ENCODE measurements at places on chromosomes 11 and 22.

DNA sequence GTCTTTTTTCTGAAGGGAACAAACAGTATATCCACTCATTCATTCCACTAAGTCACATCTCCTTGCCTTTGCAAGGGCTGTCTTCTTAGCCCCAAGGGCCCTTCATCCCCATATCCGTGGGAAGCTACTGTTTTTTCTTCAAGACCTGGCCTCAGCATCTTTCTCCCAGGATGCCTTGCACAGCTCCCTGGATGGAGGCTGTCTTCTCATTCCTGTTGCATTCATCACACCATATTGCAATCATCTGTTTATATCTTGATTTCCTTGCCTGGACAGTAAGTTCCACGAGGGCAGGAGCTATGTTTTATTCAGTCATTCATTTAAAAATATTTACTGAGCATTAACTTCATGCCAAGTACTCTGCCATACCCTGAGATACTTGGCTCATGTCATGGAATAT lies 29.3 kb upstream of the NECTIN1 start:
- no peak for DNase-seq

DNA sequence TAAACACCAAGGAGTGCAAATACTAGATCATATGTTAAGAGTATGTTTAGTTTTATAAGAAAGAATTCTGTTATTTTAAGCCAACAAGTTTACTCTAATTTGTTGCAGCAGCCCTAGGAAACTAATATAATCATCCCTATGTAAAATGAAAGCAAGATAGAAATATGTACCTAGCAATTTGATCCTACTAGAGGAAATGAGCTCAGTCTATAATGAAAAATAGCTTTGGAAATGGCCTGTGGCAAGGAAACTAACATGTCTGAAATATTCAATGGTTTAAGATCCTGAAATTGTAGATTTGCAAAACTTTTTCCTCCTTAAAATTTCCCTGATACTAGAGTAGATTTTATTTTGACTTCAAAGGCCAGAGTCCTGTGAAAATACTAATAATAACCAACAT lies 112.7 kb upstream of the SLC5A12 start:
- DNase-seq, result no peak

DNA sequence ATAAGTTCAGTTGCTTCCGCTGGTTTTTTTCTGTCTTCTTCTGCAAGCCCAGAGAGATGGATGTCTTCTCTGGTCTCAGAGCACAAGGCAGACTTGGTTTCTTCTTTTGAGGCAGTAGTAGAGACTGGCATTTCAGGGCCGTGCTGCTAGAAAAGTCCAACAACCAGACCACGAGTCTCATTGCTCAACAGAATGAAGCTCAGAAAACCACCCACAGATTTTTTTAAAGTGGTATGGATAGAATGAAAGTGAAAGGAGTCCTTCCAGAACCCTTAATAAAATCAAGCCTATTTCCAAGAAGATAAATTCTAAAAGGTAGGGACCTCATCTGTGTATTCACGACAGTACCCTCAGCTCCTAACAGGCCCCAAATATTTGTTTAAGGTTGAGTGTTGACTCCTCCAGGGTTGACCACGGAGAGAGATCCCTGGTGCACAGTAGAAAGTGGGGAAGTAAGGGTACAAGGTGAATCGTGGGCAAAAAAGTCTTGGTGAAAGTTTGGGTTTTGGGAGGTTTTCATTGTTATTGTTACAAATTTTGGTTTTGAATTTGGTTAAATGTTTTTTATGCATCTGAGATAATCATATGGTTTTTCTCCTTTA lies 43.6 kb upstream of the DDX6 start:
- DNase-seq, result no peak

GRCh38 chr22:36221799-36222751 lies 17.3 kb downstream of the APOL2 start:
- peak; percentile 86 for DNase-seq

GRCh38 chr22:50134481-50134880 lies 36.0 kb upstream of the PANX2 start:
- no peak for DNase-seq

DNA sequence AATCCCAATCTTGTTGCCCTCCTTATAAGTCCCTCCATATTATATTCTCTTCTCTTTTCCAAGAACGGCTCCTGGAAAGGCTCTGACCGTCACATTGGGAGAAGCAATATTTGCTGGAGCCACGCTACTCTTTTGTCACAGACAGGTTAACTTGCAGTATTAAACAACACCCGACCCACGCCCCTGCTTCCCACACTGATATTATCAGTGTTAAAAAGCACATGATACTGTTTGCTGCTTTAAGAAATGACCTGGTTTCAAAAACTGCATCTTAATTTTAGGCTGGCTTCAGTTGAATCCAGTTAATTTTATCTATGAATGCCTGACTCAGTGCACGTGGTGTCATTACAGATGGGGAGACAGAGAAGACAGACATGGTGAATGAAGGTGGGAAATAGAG lies 3.1 kb downstream of the FLI1 start:
- DNase-seq, result no peak

DNA sequence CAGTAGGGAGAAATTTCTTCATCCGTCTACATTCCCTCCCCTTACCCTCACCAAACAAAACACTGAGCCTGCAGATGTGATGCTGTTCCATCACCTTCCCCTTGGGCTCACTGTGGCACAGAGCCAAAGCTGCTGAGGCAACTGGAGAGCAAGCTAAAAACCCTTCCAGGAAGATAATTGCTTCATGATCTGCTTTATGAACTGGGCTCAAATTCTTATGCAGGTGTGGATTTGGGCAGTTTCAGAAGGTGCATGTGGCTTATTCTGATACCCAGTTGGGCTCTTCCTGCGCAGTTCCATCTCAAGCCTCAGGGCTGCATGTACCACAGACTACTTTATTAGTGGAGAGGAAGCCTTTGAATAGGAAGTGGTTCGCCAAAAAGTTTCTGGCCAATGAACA lies 58.3 kb downstream of the AAMDC start:
- no peak for DNase-seq

- DNase-seq, result no peak
These were observed 13.2 kb upstream of the CSF2RB start for GRCh38 chr22:36900225-36900624.

DNA sequence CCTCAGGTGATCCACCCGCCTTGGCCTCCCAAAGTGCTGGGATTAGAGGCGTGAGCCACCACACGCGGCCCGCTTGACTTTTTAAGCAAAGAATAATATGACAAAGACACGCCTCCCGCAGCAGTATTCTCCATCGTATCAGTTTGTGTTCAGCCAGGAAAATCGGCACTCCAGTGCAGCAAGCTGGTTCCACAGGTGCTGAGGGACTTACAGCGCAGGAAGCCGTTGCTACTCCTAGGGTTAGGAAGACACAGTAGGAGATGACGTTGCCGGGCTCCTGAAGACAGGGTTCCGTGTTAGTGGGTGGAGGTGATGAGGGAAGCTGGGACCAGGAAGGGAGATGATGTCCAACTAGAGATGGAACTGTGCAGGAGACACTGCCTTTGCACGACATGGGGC lies 65.8 kb upstream of the CECR2 start:
- no peak for DNase-seq

DNA sequence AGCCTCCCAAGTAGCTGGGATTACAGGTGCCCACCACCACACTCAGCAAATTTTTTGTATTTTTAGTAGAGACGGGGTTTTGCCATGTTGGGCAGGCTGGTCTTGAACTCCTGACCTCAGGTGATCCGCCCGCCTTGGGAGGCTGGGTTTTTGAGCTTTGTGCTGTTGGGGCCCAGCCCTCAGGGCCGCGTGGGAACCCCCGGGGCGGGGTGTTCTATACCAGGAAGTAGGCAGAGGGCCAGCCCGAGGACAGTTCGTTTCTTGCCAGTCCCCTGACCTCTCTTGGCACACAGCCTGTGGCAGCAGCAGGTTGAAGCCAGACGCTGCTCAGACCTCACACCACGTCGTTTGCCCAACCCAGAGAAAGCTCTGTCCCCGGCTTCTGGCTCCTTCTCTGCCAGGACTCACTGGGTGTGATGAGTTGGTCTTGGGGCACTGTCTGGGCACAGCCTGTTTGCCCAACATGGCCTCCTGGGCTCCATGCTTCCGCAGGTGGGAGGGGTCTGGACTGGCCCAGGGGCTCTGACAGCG lies 24.9 kb upstream of the CHKA start:
- DNase-seq, result no peak

DNA sequence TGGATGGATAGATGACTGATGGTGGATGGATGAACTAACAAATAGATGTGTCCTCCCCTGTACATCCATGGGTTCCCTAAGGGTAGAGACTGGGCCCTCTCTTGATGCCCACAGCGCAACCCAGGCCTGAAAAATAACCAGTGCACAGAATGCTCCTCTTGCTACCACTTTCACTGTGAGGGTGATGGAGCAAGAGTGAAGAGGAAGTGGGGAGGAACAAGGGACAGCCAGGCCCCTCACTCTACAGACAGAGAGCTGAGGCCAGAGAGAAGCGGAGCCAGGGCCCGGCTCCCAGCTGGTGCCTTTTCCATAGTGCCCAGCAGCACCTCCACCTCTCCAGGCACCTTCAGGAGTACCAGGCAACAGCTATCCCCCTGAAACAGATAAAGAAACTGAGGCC lies 67.7 kb downstream of the THAP12 start:
- no peak for DNase-seq

GRCh38 chr11:96054870-96055705 lies 131.2 kb upstream of the MTMR2 start:
- peak; percentile 59 for DNase-seq

DNA sequence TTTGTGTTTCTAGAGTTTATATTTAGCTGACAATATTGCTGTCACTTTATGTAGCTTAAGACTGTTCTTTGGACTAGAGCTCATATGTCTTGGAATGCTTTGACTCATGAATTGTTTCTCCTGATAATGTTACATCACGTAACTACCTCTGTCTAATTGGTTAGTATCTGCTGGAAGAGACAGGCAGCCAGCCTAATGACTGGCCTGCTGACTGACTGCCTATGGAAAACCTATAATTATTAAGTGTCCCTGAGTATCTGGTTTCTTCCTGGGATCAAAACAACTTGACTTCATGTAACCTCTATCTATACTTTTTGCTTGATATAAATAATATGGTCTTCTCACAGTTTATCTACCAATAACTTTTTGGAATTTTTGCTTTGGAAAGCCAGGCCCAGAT lies 9.4 kb downstream of the SOX6 start:
- DNase-seq, result no peak

DNA sequence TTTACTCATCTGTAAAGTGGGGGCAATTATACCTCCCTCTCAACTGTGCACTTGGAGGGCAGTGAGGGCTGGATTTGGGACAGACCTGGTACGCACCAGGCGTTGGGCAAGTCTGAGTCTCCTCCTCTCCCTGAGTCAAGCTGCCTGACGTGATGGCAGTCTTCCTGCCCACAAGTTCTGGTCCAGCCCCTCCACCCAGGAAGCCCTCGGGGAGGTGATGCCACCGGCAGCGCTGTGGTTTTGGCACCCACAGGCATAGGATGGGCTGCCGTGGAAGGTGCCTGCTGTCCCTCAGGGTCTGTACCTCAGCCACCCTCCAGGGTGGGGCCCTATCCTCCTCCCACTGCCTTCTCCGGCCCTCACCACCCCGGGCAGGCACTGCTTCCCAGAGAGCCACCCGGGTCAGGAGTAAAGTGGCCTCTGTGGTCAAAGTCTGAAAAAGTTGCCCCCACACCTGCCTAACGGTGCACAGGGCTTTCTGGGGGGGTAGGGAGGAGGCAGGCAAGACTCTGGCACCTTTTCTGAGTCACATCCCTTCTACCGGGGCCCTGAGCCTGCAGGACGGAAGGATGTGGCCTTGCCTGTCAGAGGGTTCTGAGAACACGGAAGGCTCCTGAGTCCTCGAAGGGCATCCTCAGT lies 6.5 kb upstream of the APOBEC3H start:
- no peak for DNase-seq

DNA sequence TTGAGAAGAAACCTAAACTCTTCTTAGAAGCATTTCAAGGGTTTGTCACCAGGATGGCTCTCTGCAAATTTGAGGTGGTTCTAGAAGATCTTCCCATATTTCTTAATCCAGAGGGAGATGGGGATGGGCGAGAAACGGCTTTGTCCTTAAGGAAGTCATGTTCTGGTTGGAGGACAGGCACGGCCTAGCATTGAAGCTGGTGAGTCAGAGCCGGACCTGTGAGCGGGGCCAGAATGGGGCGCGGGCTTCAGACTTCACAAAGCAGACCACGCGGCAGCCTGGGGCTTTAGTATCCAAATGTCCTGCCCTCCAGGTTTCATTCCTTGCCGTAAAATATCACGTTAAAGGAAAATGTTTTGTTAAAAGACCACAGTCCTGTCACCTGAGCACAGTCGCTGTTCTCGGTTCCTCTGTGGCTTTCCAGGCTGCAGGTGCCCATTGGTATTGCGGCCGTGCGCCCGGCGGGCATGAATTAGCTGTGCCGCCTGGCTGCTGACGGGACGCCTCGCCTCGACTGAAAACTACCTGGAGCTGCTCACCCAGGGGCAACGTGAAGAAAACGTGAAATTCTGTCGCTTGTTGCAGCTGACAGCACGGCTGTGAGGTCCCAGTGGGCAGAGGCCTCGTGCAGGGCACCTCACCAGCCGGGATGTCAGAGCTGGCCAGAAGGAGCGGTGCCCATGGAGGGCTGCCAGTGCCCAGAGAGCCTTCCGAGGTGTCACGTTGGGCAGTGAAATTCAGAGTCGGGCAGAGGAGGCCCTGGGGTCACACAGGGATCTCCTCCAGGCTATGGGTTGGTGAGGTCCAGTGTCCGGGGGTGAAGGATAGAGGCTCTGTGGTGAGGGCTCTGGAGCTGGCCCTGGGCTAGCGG lies 59.0 kb downstream of the LRP5 start:
- DNase-seq, result no peak

DNA sequence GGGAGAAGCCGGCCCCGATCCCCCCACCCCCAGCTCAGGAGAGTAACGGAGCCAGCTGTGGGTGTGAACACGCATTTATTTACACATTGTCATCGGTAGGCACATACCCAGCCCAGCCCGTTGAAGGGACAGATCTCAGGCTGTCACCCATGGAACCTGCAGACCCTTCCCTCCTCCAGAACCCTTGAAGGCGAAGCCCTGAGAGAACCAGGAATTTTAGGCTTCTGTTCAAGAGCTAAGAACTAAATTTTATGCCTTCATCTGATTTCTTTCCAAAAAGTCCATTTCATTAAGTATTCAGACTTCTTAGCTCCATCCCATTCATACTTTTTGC lies 379 bp upstream of the BRMS1 start:
- no peak for DNase-seq

GRCh38 chr11:65558002-65558929 lies at the start of gene LTBP3:
Gene LTBP3 (minus strand): TSS chr11:65558359. CDS start chr11:65557959, 400 bp downstream.
- DNase-seq, result peak; percentile 80
